Sigmoid colon (tissue), 7 donors: ENCODE measurements at places on chromosomes 5 and 9. TPM values are rescaled to one million over a fixed set of nuclear protein-coding genes. Genes with fewer than 3 reads are reported as not detected.

DNA sequence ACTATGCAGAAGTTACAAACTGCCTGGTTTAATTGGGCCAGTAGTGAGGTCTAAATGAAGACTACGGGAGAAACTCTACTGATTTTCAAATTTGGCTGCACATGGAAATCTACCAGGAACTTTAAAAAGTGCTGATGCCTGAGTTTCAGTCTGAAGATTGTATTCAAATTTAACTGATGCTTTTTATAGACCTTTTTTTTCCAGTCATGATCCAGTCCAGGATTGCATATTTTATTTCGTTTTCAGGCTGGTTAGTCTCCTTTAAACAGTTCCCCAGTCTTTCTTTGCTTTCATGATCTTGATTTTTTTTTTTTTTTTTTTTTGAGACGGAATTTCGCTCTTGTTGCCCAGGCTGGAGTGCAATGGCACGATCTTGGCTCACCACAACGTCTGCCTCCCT lies 23.7 kb upstream of the SPZ1 start:
- no peaks in the 10 kb centered on the region for H3K4me1 ChIP-seq
- H3K27me3 ChIP-seq, result no peaks in the 10 kb centered on the region
- H3K27ac ChIP-seq, result no peak overlapping the region
- DNase-seq, result no peak

DNA sequence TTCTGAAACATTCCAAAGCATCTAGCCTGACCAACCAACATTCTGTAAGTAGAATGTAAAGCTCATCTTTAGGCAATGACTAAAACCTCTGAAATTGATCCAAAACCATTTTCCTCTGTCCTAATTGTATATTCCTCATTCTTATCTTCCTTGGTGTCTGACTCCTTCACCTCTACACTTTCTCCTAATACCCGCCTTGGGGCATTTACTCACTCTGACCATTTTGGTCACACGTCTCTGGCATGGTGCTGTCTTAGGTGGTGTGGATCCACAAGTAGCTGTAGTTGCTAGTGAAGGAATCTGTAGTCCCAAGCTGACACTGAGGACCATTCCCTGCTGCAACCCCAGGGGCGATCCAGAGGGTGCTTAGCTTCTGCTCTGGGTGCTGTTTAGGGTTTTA lies 40.8 kb upstream of the LMNB1 start:
- no peaks in the 10 kb centered on the region for H3K36me3 ChIP-seq
- H3K4me3 ChIP-seq, result no peak overlapping the region
- no peaks in the 10 kb centered on the region for H3K4me1 ChIP-seq
- DNase-seq, result no peak
- H3K27me3 ChIP-seq, result no peaks in the 10 kb centered on the region
- H3K27ac ChIP-seq, result no peak overlapping the region

- no peaks in the 10 kb centered on the region for H3K4me1 ChIP-seq
- H3K4me3 ChIP-seq, result no peak overlapping the region
- DNase-seq, result no peak
- H3K27ac ChIP-seq, result no peak overlapping the region
Observed at GRCh38 chr9:99201603-99202002, 20.1 kb downstream of the ALG2 start.

DNA sequence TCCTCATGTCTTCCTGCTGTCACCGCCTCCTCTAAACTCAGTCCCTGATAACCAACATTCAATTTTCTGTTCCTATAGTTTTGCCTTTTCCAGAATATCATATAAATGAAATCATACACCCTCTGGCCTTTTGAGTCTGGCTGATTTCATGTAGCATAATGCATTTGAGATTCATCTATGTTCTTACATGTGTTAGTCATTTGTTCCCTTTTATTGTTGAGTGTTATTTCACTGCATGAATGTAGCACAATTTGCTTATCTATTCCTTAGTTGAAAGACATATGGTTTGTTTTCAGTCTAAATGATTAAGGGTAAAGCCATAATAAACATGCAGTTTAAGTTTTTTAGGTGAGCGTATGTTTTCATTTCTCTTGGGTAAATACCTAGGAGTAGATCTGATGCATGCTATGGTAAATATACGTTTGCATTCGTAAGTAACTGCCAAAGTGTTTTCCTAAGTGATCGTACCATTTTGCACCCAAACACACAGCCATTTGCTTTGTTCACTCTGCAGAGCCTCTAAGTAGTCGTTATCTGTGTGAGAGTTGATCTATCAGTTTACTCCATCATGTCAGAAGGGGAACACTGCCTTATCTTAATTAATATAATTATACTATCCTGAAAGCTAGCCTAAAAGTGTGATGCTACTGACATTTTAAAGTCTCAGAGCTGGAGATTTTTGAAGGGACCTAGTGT lies 460.8 kb downstream of the DMAC1 start:
- H3K36me3 ChIP-seq, result no peaks in the 10 kb centered on the region
- no peak overlapping the region for H3K27ac ChIP-seq
- H3K4me3 ChIP-seq, result no peak overlapping the region
- DNase-seq, result no peak
- H3K4me1 ChIP-seq, result no peaks in the 10 kb centered on the region

- no peak for DNase-seq
- H3K27me3 ChIP-seq, result no peaks in the 10 kb centered on the region
- no peaks in the 10 kb centered on the region for H3K36me3 ChIP-seq
- no peak overlapping the region for H3K4me3 ChIP-seq
Observed at GRCh38 chr9:104025104-104025503, 69.0 kb upstream of the SMC2 start.

DNA sequence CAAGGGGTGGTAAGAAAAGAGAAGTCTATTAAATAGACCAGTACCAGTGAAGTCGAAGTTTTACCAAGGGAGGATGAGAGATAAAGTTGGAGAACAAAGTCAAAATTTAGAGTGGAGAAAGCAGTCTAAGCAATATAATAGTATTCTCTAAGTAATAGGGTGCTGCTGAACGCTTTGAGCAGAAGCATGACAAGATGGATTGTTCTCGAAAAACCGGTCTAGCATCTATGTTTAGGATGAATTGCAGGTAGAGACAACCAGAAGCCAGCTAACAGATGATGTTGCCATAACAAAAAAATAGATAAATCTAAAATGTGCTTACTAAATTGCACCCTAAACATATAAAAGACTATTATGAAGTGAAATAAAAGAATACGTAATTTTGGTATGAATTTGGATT lies 237.0 kb downstream of the PRELID2 start:
- H3K4me1 ChIP-seq, result no peaks in the 10 kb centered on the region
- H3K4me3 ChIP-seq, result no peak overlapping the region
- H3K27me3 ChIP-seq, result no peaks in the 10 kb centered on the region
- no peak overlapping the region for H3K27ac ChIP-seq
- no peaks in the 10 kb centered on the region for H3K36me3 ChIP-seq

- no peak overlapping the region for H3K4me3 ChIP-seq
- no peaks in the 10 kb centered on the region for H3K4me1 ChIP-seq
- no peak for DNase-seq
- H3K27ac ChIP-seq, result no peak overlapping the region
Observed at GRCh38 chr5:109655841-109656240, 33.9 kb upstream of the MAN2A1 start.

- peaks cover 19% of the 10 kb centered on the region for H3K4me1 ChIP-seq
- H3K27me3 ChIP-seq, result no peaks in the 10 kb centered on the region
- no peak for DNase-seq
- peak overlapping the region; percentile 70 for H3K27ac ChIP-seq
- H3K36me3 ChIP-seq, result peaks cover 22% of the 10 kb centered on the region
- H3K4me3 ChIP-seq, result peak overlapping the region; percentile 58
Observed at GRCh38 chr5:138438003-138438723, 694 bp upstream of the REEP2 start.

DNA sequence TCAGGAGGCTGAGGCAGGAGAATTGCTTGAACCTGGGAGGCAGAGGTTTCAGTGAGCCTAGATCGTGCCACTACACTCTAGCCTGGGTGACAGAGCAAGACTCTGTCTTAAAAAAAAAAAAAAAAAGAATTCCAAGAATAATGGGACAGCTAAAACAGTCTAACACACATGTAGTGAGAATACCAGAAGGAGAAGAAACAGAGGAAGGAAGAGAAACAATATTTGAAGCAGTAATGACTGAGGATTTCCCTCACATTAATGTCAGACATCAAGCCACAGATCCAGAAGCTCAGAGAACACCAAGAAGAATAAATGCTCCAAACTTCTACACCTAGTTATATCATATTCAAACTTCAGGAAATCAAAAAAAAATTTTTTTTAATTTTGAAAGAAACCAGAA lies 47.1 kb upstream of the EFNA5 start:
- DNase-seq, result no peak
- no peak overlapping the region for H3K27ac ChIP-seq
- no peaks in the 10 kb centered on the region for H3K36me3 ChIP-seq
- H3K4me1 ChIP-seq, result no peaks in the 10 kb centered on the region
- no peak overlapping the region for H3K4me3 ChIP-seq
- H3K27me3 ChIP-seq, result no peaks in the 10 kb centered on the region

- H3K36me3 ChIP-seq, result no peaks in the 10 kb centered on the region
- no peak for DNase-seq
- no peak overlapping the region for H3K4me3 ChIP-seq
- no peak overlapping the region for H3K27ac ChIP-seq
- H3K4me1 ChIP-seq, result peaks cover 17% of the 10 kb centered on the region
Observed at GRCh38 chr9:112384690-112385089, 4.8 kb downstream of the HSDL2 start.

DNA sequence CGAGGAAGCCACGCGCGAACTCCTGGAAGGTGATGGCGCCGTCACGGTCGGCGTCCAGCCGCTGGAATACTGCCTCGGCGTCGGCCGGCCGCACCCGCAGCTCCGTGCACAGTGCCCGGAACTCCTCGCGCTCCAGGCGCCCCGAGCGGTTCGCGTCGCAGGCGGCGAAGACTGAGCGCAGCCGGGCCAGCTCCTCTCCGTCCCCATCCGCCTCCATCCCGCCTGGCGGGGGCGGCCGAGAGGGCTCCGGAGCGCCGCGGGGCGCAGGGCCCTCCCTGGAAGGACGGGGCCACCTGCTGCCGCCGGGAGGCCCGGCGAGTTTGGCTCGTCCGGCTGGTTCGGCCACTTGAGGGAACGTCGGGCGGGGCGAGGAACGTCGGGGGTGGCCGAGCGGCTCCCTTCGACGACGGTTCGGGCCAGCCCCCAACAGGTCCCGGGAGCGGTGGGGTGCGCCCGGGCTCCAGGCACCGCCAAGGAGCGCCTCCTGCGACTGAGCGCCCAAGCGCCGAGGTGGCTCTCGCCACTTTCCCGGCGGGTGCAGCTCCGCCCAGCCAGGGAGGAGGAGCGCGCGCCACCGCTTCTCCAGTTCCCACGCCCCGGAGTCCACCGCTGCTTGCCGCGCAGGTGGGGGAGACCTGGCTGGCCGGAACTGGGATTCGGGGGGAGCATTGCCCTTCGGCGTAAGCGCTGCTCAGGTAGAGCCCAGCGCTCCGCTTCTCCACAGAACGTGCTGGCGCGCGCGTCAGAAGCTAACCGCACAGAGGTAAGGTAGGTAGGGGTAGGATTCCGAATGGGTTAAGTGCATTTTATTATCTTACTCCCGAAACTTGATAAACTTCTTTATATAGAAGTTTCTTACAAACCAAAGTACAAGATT lies at the start of gene RASEF:
Gene RASEF, minus strand, starts transcription at position 492 of the 877 bp plus-strand sequence. Its CDS starts 275 bp downstream, at position 217.
- H3K4me1 ChIP-seq, result peaks cover 15% of the 10 kb centered on the region
- H3K4me3 ChIP-seq, result peak within 1 kb of the TSS; percentile 32
- H3K36me3 ChIP-seq, result no peaks in the 10 kb centered on the region
- no peak for DNase-seq

GRCh38 chr9:133677126-133678010 lies 41.2 kb downstream of the DBH start:
- DNase-seq, result no peak
- H3K27ac ChIP-seq, result no peak overlapping the region
- no peaks in the 10 kb centered on the region for H3K27me3 ChIP-seq
- no peaks in the 10 kb centered on the region for H3K4me1 ChIP-seq
- no peaks in the 10 kb centered on the region for H3K36me3 ChIP-seq

- no peak overlapping the region for H3K27ac ChIP-seq
- no peaks in the 10 kb centered on the region for H3K4me1 ChIP-seq
- no peaks in the 10 kb centered on the region for H3K27me3 ChIP-seq
- DNase-seq, result no peak
- no peak overlapping the region for H3K4me3 ChIP-seq
Observed at GRCh38 chr5:10870791-10871190, 109.8 kb upstream of the DAP start.

DNA sequence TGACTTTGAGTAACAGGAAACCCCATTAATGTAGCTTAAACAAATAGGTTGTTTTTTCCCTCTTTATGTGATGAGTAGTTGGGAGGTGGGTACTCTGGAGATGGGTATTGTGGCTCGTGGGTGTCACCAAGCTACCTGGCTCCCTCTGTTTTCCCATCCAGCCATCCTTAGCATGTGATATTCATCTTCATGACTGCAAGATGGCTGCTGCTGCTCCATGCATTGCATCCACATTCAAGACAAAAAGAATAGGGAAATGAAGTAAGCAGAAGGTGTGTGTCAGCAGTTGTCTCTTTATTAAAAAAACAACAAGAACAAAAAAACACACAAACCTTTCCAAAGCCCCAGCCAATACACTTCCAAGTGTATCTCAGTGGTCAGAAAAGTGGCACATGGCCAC lies 6.5 kb upstream of the ARHGAP26 start:
- no peaks in the 10 kb centered on the region for H3K27me3 ChIP-seq
- no peak overlapping the region for H3K4me3 ChIP-seq
- H3K27ac ChIP-seq, result no peak overlapping the region
- H3K4me1 ChIP-seq, result no peaks in the 10 kb centered on the region

- no peak overlapping the region for H3K4me3 ChIP-seq
- H3K36me3 ChIP-seq, result no peaks in the 10 kb centered on the region
- no peaks in the 10 kb centered on the region for H3K4me1 ChIP-seq
- DNase-seq, result no peak
- peaks cover 67% of the 10 kb centered on the region for H3K27me3 ChIP-seq
Observed at GRCh38 chr5:502325-503079, 21.7 kb downstream of the SLC9A3 start.

DNA sequence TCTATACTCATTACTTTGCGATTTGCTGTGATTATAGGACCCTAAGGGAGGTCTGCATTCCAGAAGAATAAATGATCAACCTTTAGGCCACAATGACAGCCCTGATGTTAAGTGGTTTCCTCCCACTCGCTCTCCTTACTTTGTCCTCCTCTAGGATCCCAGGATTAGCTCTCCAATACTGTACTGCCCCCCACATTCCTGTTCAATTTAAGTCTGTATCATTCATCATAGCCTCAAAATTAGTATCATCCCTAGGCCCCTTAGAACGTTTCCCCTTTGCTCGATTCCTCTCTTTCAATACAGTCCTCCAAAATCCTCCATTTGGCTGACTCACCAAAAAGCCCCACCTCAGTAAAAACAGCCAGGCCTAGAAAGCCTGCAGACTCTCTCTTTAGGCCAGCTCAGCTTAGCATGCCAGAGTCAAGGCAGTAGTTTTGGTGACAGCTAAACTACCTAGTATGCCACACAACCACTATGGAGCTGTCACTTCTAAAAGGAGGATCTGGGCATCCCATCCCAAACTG lies 24.4 kb downstream of the RNF145 start:
- no peaks in the 10 kb centered on the region for H3K36me3 ChIP-seq
- H3K4me3 ChIP-seq, result no peak overlapping the region
- peak overlapping the region; percentile 11 for H3K27ac ChIP-seq
- DNase-seq, result no peak

GRCh38 chr5:62197697-62198096 lies 108.3 kb upstream of the KIF2A start:
- no peaks in the 10 kb centered on the region for H3K4me1 ChIP-seq
- H3K36me3 ChIP-seq, result no peaks in the 10 kb centered on the region
- H3K27ac ChIP-seq, result no peak overlapping the region
- H3K27me3 ChIP-seq, result no peaks in the 10 kb centered on the region

GRCh38 chr9:136024286-136024685 lies 63.1 kb upstream of the UBAC1 start:
- no peak overlapping the region for H3K4me3 ChIP-seq
- H3K36me3 ChIP-seq, result peaks cover 5% of the 10 kb centered on the region
- DNase-seq, result no peak

The RANBP6 gene
- total RNA-seq, result 10.2 TPM

The SLC34A1 gene
- not detected for total RNA-seq

The SKIC3 gene
- total RNA-seq, result 103 TPM

The HDAC3 gene
- 32.4 TPM for total RNA-seq

The C5 gene
- total RNA-seq, result 6.4 TPM

The PCDHGA7 gene
- total RNA-seq, result 10.8 TPM

The FIBCD1 gene
- total RNA-seq, result not detected

The DDX4 gene
- not detected for total RNA-seq

The PGM5 gene
- 547 TPM for total RNA-seq

The RASGRF2 gene
- 7.3 TPM for total RNA-seq
